ENCODE measurements at places on chromosomes 11 and 22. TPM values are rescaled to one million over a fixed set of nuclear protein-coding genes. Genes with fewer than 3 reads are reported as not detected.
A peak's percentile ranks its signal among the peaks of the same experiment; 100 is the strongest.

DNA sequence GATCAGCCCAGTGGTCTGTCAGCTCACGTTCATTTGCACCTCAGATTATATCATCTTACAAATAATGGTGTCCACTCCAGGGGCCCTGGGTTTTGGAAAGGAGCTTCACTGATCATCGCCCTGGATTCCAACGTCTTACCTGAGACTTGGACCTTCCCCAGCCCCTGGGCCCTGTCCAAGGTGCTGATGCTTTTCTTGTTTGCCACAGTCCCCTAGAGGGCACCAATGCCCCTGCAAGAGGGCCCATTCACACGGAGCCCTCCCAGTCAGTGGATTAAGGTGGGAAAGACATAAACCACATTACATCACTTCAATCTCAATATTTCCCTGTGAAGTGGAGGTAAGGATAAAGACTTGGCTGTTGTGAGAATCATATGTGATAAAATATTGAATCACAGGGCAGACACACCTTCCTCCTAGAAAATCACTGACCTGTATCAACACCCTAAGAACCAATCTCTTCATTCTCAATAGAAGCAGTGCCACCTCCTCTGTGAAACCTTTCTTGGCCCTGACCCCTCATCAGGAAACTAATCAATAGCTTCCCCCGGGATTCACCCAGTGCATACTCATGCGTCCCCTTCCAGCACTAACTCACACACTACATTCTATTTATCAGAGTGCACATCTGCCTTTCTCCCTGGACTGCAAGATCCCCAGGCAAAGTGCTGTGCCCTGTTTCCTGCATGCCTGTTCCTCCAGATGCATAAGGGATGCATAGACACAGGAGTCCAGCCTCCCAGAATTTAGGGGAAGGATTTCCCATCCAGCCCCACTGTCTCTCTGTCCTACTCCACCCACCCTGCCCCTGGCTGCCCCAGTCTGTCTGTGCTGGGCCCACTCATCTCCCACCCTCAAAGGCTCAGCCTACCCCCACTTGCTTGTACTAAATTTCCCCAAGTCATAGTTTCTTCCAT is 167.0 kb downstream of the BUD13 start:
- peak; percentile 47 for DNase-seq

DNA sequence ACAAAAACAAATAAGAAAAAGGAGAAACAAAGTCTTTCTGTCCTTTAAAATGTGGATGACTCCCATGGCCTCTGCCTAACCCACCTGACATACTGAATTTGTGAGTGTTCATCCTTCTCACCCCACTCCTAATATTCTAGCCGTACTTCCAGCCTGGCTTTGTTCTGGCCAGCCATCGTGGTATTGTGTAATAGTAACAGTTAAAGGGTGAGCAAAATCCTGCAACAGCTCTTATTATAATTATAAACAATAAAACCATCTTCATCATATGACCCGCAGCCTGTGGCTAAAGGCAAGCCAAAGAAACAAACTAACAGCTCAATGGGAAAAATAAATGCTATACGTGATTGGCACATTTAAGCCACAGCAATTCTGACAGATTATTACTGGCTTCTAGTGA is 721.6 kb upstream of the TENM4 start:
- no peak for DNase-seq

- DNase-seq = peak; percentile 21
These were observed 18.6 kb downstream of the C1QTNF6 start for GRCh38 chr22:37169406-37169805.

DNA sequence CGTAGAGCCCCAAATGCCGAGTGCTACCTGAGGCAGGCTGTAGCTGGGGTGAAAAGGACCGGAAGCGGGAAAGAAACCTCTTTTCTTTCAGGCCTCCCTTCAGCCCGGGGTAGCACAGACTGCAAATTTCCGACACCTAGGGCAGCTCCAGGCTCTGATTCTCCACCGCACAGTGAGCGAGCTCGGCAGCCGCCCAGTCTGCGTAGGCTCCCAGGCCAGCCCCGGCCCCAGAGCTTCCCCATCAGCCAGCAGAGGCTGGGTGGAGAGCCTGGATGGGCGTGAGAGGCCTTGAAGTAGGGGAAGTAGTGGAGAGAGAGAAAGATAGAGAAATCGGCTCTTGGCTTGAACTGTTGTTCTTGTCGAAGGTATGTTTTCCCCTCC is 9.3 kb upstream of the PAX6 start:
- no peak for DNase-seq

- no peak for DNase-seq
These were observed 375.8 kb downstream of the NTM start for GRCh38 chr11:131746201-131746600.

DNA sequence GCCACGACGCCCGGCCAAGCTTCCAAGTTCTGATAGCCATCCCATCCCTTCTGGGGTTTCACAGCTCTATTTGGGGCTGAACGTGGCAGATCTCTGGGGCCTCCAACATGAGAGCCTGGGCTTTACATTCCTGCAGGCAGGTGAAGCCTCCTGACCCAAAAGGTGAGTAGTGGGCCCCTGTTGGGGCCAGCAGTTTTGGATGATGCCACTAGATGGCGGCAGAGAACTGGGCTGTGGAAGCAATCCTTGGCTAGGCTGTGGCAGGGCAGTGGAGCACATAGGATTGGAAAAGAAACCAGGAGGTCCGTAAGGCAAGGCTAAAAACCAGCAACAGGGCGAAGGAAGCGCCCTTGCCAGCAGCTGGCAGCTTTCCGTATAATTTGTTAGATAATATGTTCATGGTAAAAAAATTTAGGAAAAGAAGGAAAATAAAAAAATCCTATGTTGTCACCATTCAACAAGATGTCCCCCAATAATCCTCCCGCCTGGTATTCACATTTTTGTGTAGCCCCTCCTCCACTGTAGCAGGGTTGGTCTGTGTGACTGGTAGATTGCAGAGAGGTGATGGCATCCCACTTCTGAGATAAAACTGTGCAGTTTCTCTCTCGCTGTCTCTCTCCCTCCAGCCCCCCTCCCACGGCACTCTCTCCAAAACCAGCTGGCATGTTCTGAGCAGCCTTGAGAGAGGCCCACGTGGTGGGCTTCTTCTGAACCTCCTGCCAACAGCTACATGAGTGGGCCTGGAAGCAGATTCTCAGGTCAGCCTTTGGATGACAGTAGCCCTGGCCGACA is 43.6 kb upstream of the OR4B1 start:
- peak; percentile 60 for DNase-seq

DNA sequence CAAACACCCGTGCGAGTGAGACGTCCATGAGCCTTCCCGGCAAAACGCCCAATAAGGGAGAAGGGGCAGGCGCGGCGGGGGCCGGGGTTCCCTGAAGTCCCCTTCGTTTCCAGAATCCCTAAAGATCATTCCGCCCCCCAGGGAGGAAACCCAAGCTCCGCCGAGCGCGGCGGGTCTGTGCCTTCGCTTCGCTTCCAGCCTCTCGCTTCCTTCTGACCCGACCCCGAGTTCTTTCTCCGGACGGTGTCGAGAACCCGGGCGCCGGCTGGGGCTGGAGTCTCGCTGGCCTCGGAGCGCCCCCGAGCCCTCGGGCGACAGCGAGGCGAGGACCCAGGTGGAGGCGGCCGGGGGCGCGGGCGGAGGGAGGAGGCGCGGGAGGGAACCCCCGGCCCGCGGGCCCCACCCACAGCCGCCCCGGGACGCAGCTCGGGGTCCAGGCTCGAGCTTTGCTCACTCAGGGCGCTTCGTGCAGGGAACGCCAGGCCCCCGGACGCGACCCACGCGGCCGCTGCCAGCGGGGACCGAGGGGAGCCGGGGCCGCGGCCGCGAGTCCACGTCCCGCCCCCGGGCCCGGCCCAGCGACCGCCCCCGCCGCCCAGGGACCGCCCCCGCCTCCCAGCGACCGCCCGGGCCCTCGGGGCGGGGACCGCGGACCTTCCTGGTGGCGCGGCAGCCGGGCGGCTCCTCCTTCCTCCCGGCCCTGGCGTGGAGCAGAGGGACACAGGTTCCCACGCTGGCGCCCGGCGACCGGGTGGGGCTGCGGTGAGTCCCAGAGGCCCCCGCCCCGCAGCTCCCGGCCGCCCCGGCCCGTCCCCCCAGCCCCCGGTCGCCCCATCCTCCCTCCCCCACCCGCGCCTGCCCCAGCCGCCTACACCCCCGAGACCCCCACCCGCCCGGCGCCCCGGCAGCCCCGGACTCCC is at the start of gene PGGHG:
PGGHG (plus strand) TSS at position 649 of the 920 bp plus-strand sequence. CDS start 691 bp downstream, outside the sequence.
- peak; percentile 88 for DNase-seq

GRCh38 chr11:92941676-92942571 is 27.5 kb upstream of the MTNR1B start:
- DNase-seq = no peak

DNA sequence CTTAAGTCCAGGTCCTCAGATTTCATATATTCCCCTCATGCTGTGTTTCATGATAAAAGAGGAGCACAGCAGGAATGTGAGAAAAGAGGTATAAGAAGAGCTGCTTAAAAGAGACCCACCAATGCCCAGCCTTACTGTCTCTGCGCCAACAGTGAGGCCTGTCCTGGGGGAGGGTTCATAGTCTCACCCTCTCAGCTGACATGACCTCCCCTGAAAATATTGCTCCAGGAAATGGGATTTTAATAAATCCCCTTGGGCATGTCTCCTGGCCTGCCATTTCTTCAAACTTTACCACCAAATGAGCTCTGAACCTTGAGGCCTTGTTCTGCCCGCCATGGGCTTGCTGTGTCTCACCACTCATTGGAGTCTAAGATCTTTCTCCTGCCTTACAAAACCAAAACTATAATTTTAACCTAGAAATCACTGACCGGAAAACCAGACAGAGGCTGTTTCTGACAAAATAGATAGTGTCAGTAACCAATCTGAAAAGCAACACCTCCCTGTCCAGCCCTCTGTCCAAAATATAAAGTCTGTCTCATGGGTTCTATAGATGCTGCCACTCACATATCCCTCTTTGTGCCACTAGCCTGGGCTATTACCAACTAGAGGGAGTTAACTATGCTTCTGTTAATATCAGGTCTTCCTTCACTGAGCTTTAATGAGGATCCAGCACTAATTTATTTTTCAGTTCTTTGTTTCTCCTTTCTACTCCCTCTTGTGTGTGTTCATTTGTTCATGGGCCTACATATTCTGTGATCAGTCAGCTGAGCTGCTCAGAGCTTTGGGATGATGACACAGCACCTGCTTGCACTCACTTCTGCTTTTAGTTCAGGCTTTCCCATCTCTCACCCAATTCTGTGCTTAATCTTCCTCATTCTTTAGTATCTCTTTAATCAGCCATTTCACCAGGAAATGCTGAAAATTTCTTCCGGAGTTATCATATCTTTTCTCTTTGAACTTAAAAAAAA is at the start of gene OR2AG2:
OR2AG2 (minus strand) TSS at position 51 of the 968 bp plus-strand sequence. CDS start 3,019 bp downstream, outside the sequence.
- no peak for DNase-seq

GRCh38 chr11:77072851-77073327 is 6.1 kb downstream of the CAPN5 start:
- DNase-seq = peak; percentile 65

DNA sequence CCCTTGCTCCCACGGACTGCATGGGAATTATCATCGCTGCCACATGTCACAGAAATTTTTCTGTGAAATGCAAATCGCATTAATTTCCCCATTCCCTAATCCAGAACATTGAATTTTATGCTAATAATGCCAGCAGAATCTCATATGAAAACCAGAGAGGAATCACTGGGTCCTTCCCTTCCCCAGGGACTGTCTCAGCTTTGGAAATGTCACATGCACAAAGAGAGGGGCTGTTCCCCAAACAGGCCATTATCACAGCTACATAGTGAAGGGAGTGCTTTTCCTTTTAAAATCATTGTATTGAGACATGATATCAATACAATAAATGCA is 954.5 kb downstream of the BRD1 start:
- no peak for DNase-seq

DNA sequence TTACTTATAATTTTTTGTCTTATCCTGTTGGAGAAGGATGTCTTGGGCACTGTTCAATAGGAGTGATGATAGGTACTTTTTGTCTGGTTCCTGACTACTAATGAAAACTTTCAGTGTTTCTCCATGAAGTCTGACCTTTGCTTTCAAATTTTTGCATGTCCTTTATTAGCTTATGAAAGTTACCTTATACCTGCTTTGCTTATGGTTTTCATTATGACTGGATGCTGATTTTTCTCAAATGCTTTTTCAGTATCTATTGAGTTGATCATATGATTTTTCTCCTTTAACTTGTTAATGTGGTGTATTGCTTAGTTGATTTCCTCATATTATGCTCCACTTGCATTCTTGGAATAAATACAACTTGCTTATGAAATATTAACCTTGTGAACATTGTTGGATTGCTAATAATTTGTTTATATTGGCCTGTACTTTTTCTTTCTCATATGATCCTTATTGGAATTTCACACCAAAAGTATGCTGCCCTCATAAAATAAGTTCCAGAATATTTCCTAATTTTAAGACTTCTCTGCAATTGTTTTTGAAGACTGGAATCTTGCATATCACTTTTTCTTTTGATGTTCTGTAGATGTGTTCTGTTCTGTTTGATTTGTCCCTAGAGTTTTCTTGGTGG is 85.0 kb upstream of the SC5D start:
- no peak for DNase-seq

DNA sequence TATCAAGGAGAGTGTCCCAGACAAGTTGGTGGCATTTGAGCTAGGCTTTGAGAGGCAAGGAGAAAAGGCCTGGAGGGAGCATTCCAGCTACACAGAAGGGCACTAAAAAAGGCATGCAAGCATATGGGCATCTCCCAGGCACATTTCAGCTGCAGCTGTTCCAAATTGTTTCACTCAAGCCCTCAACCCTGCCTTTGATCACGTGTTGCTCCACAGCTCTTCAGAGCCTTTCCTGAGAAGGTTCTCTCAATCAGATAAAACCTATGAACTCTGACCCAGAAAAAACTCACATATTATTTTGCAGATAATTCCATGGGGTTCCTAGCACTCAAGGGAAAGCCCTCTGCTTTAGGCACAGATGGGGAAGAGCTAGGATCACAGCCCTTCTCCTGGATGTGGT is 24.4 kb upstream of the HSPA8 start:
- DNase-seq = no peak

DNA sequence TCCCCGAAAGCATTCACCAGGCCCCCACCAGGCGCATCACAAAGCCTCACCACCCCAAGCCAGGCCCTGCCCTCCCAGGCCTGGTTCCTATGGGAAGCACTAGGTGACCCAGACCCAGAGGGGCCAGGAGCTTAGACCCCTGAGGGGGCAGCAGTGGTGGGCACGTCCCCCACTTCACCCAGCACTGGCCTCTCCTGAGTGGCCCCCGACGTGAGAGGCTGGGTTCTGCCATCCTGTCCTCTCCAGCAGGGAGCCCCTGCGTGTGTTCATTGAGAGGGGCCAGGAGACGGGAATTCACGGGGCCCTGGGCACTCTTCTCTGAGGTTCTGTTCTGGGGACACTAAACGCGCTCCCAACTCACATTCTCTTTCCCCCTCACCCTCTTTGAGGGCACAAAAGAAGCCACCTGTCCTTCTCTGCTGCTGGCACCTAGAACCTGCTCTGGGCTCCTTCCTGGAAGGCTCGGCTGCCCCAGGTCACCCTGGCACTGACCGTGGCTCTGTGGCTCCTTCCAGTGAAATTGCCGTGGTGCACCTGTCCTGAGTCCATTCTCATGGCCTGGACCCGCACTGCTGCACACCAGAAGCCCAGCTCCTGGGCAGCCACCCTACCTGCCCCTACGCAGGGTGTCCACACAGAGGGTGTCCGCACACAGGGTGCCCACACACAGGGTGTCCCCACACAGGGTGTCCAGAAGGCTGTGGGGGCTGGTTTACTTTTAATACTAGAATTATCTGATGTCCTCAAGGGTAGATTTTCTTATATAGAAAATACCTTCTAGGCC is 12.2 kb downstream of the PTDSS2 start:
- no peak for DNase-seq

Gene TOMM22
- 58.7 TPM for total RNA-seq

Gene COPB1
- total RNA-seq = 80.1 TPM

Gene NCR3LG1
- total RNA-seq = 2.7 TPM

Gene CELSR1
- total RNA-seq = 0.31 TPM

Measured in activated naive CD8-positive, alpha-beta T cell treated with anti-CD3 and anti-CD28 coated beads, Interleukin-2, amount 10 ng/mL, durations not matched to agents 7 days and 5 days (primary cell).